ENCODE measurements at places on chromosomes 4 and X. TPM values are rescaled to one million over a fixed set of nuclear protein-coding genes. Genes with fewer than 3 reads are reported as not detected.
A peak's percentile ranks its signal among the peaks of the same experiment; 100 is the strongest.

Gene BEND2
- total RNA-seq = not detected

Gene ADH1A
- not detected for total RNA-seq

Gene ZRSR2
- 7.6 TPM for total RNA-seq

Gene MAGED4B
- total RNA-seq = 2.8 TPM

Gene ANXA10
- total RNA-seq = 0.47 TPM

Gene IL13RA2
- total RNA-seq = 3.4 TPM

Gene VCX3A
- not detected for total RNA-seq

Gene DCAF8L2
- total RNA-seq = not detected

Gene ACTRT1
- not detected for total RNA-seq

Gene KLHL13
- 3.5 TPM for total RNA-seq

DNA sequence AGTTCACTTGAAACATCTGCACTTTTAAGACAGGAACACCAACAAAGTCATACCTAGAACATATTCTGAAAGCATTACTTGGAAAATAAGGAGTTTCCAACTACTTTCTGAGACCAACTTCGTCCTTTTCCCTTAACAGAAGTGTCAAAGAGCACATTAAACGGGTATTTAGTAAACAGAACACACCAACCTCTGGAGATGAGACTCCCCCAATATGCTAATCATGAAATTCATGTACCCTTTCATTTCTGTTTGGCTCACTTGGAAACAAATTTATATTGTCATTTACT is 69.2 kb downstream of the NOCT start:
- no peaks in the 10 kb centered on the region for H3K36me3 ChIP-seq
- DNase-seq = no peak
- peak overlapping the region; percentile 90 for H3K27ac ChIP-seq
- no peaks in the 10 kb centered on the region for H3K27me3 ChIP-seq
- H3K4me3 ChIP-seq = peak overlapping the region; percentile 85
- peaks cover 13% of the 10 kb centered on the region for H3K4me1 ChIP-seq

DNA sequence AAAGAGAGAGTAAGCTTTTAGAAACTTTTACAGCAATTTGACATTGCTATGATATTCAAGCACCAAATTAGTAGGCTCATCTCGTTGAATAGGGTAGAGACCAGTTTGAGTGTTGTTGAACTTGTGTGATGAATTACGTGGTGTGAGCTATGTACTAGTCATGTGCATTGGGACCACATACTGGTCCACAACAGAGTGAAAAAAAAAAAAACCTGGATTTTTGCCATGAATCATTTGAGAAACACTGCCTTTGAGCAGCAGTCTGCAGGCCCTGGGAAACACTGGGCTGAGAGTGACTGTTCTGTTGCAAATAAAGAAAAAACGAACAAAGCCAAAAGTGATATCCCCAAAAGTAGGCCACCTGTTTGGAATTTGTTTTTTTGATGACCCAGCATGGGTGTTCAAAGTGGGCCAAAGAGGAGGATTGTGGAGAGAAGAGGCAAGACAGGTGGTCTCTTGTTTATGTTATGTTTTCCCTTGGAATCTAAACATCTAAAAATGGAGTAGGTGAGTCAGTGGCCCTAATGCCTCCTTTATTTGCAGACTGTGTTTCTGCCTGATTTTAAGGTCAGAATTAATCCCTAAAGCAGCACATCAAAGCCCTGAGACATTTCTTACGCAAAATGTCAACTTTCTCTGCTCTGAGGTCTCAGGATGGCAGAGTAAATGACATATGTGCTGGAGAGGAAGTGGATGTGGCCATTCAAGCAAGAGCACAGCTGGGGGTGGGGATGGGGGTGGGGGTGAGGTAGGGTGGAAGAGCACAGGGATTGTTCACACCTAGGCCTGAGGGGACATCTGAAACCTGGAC is 33.5 kb downstream of the TAF7L start:
- no peak overlapping the region for H3K27ac ChIP-seq
- H3K36me3 ChIP-seq = no peaks in the 10 kb centered on the region
- H3K4me1 ChIP-seq = no peaks in the 10 kb centered on the region
- DNase-seq = peak; percentile 17
- H3K27me3 ChIP-seq = no peaks in the 10 kb centered on the region
- H3K4me3 ChIP-seq = no peak overlapping the region

- no peaks in the 10 kb centered on the region for H3K4me1 ChIP-seq
- no peak overlapping the region for H3K4me3 ChIP-seq
- H3K27me3 ChIP-seq = no peaks in the 10 kb centered on the region
- H3K27ac ChIP-seq = no peak overlapping the region
- no peaks in the 10 kb centered on the region for H3K36me3 ChIP-seq
Measured at GRCh38 chr4:57672846-57673433, 562.8 kb upstream of the IGFBP7 start.

DNA sequence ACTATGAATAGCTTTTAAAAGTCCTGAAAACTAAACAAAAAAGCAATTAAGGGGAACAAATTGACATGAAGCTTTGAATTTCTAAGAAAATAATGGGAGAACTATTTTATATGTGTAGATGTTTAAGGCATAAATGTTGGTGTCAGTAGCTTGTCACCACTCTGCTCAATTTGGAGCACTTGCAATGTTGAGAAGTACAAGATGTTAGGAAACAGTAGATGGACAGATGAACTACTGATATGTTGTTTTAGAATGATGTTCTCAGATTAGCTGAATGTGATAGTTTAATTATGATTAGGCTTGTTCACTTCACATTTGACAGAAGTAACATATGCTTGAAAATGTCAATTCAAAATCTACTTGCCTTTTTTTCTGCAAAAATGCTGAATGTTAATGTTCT is 525.7 kb upstream of the IGFBP7 start:
- peaks cover 9% of the 10 kb centered on the region for H3K27me3 ChIP-seq
- no peaks in the 10 kb centered on the region for H3K4me1 ChIP-seq
- no peak overlapping the region for H3K27ac ChIP-seq
- H3K36me3 ChIP-seq = no peaks in the 10 kb centered on the region
- DNase-seq = no peak

GRCh38 chr4:112277220-112277619 is 8.5 kb downstream of the TIFA start:
- H3K4me1 ChIP-seq = no peaks in the 10 kb centered on the region
- H3K4me3 ChIP-seq = no peak overlapping the region
- DNase-seq = no peak
- no peak overlapping the region for H3K27ac ChIP-seq
- peaks cover 3% of the 10 kb centered on the region for H3K36me3 ChIP-seq

DNA sequence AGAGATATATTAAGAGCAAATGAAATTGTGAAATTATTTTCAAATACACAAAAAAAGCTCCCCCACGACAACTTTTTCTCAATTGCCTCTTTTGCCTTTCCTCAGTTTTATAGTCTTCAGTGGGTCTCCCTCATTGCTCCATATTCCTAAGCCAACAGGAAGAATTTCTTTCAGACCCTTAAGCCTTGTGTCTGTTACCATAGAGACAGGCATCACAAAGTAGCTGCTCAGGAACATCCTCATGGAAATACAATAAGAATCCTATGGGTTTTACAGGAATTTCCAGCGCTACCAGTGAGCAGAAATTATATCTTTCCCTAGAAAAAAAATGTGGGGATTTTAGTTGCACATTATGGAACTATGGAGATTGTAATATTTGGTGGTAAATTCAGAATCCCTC is 121.9 kb upstream of the DMD start:
- no peak overlapping the region for H3K4me3 ChIP-seq
- no peak overlapping the region for H3K27ac ChIP-seq
- DNase-seq = no peak
- no peaks in the 10 kb centered on the region for H3K4me1 ChIP-seq
- H3K36me3 ChIP-seq = no peaks in the 10 kb centered on the region

DNA sequence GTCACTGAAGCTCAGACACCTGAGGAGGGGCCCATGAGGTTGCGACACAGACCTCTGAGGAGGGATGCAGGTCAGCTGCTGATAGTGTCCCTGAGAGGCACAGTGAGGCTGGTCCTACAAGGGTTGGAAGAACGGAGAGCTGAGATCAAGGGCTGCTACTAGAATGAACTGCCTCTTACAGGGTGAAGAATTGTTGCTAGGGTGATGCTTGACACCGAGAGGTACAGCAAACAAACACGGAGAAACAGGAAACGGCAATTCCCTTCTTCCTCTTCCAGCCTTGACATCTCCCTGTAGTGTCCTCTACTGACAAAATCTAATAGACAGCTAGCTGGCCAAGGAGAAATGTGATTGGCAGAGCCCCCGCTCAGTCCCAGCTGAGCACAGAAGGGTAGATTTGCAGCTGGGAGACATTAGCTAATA is 11.8 kb upstream of the HPGDS start:
- H3K27ac ChIP-seq = no peak overlapping the region
- no peak overlapping the region for H3K4me3 ChIP-seq
- H3K36me3 ChIP-seq = no peaks in the 10 kb centered on the region
- peaks cover 5% of the 10 kb centered on the region for H3K4me1 ChIP-seq
- H3K27me3 ChIP-seq = no peaks in the 10 kb centered on the region

DNA sequence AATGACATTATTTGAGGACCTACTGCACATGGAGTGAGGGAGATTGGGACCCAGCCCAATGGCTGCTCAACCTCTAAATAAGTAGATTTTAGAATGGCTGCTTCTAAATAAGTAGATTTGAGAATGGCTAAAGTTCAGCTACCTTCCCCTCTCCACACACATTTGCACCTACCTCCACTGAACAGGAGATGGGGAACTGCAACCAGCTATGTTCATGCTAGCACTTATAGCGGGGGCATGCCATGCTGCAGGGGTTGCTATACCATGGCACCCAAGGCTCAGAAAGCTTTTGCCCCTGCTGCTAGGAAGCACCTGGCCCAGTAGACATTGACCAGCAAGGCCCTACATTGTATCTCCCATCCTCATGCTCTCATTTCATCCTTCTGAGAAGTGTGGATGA is 70.2 kb upstream of the MAOA start:
- H3K36me3 ChIP-seq = no peaks in the 10 kb centered on the region
- peaks cover 25% of the 10 kb centered on the region for H3K4me1 ChIP-seq
- DNase-seq = no peak

GRCh38 chr4:94974773-94975172 is 217.0 kb downstream of the BMPR1B start:
- peaks cover 34% of the 10 kb centered on the region for H3K4me1 ChIP-seq
- peak; percentile 83 for DNase-seq
- H3K27ac ChIP-seq = peak overlapping the region; percentile 96
- no peaks in the 10 kb centered on the region for H3K36me3 ChIP-seq
- H3K4me3 ChIP-seq = peak overlapping the region; percentile 39

DNA sequence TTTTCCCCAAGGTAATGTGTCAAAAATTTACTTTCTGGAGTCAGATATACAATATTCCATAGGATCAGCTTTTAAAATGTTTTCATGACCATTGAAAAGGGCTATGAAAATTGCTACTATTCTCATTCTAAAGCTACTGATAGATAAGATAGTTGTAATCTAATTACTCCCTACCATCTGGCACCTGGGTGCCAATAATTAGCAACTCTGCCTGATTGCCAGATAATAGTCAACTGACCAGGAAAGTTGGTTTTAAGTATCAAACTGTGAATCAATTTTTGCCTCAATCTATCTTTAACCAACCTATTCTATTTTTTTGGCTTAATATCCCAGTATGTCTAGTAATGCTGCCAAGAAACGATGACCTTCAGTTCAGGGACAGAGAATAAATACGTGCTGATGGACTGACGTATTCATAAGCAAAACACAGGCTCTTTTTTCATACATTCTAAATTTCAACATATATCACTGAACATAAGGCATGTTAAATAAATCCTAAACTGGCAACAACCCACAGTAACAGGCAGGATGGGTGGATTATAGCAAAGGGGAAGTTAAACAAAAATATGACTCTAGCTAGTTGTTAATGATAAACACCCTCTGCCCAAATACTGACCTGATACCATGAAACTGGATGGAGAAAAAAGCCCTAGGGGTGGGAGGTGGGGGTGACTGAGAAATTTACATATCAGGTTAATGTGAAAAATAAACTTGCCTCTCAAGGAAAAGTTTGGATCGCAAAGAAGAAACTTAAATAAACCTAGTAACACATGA is 18.2 kb downstream of the SH3RF1 start:
- H3K27ac ChIP-seq = peak overlapping the region; percentile 86
- H3K4me1 ChIP-seq = peaks cover 83% of the 10 kb centered on the region
- peak overlapping the region; percentile 38 for H3K4me3 ChIP-seq

GRCh38 chrX:10597871-10598270 is 22.5 kb downstream of the MID1 start:
- peak; percentile 56 for DNase-seq
- H3K36me3 ChIP-seq = no peaks in the 10 kb centered on the region
- H3K4me3 ChIP-seq = no peak overlapping the region

GRCh38 chr4:56531823-56532222 is 26.2 kb downstream of the ARL9 start:
- H3K27me3 ChIP-seq = no peaks in the 10 kb centered on the region
- 0 out of 2 replicates have a peak, but pooled peaks cover 3% of the 10 kb centered on the region for H3K4me1 ChIP-seq
- H3K4me3 ChIP-seq = no peak overlapping the region

GRCh38 chrX:72392042-72392441 is 86.3 kb upstream of the CITED1 start:
- H3K36me3 ChIP-seq = no peaks in the 10 kb centered on the region
- H3K4me1 ChIP-seq = peaks cover 39% of the 10 kb centered on the region
- H3K27me3 ChIP-seq = no peaks in the 10 kb centered on the region
- DNase-seq = peak; percentile 45
- no peak overlapping the region for H3K4me3 ChIP-seq

GRCh38 chrX:5898463-5898862 is 330.2 kb downstream of the NLGN4X start:
- no peak overlapping the region for H3K27ac ChIP-seq
- H3K4me3 ChIP-seq = no peak overlapping the region
- no peaks in the 10 kb centered on the region for H3K36me3 ChIP-seq

DNA sequence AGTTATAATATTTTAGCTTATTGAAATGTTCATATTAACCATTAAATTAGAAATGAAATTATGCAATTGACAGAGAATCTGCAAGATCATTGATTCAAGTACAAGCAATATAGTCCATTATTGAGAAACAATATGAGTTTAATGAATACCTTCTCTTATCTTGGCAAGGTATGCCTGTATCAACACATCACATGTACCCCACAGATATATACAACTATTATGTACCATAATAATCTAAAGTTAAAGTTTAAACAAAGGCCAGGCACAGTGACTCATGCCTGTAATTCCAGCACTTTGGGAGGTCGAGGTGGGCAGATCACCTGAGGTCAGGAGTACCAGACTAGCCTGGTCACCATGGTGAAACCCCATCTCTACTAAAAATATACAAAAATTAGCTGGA is 514.7 kb downstream of the PCDH7 start:
- no peaks in the 10 kb centered on the region for H3K36me3 ChIP-seq
- no peaks in the 10 kb centered on the region for H3K4me1 ChIP-seq
- H3K27ac ChIP-seq = no peak overlapping the region
- no peaks in the 10 kb centered on the region for H3K27me3 ChIP-seq

GRCh38 chr4:80900908-80901307 is 129.6 kb upstream of the BMP3 start:
- H3K27me3 ChIP-seq = no peaks in the 10 kb centered on the region
- no peaks in the 10 kb centered on the region for H3K36me3 ChIP-seq
- no peaks in the 10 kb centered on the region for H3K4me1 ChIP-seq
- no peak overlapping the region for H3K4me3 ChIP-seq
- no peak overlapping the region for H3K27ac ChIP-seq

GRCh38 chrX:138765051-138765450 is 53.5 kb upstream of the FGF13 start:
- H3K36me3 ChIP-seq = no peaks in the 10 kb centered on the region
- H3K4me1 ChIP-seq = no peaks in the 10 kb centered on the region
- no peak overlapping the region for H3K27ac ChIP-seq
- peak; percentile 41 for DNase-seq
- no peaks in the 10 kb centered on the region for H3K27me3 ChIP-seq
- H3K4me3 ChIP-seq = no peak overlapping the region

- no peak for DNase-seq
- no peaks in the 10 kb centered on the region for H3K36me3 ChIP-seq
- no peaks in the 10 kb centered on the region for H3K4me1 ChIP-seq
- H3K27ac ChIP-seq = no peak overlapping the region
Measured at GRCh38 chrX:66680451-66680850, 41.6 kb upstream of the EDA2R start.

- H3K4me1 ChIP-seq = no peaks in the 10 kb centered on the region
- no peaks in the 10 kb centered on the region for H3K36me3 ChIP-seq
- no peaks in the 10 kb centered on the region for H3K27me3 ChIP-seq
- H3K4me3 ChIP-seq = no peak overlapping the region
- DNase-seq = no peak
Measured at GRCh38 chr4:99207911-99208718, 10.9 kb downstream of the ADH6 start.
